ENCODE measurements at places on chromosomes 16 and 17.

- no peak for DNase-seq
Observed at GRCh38 chr16:89407282-89407924, 83.0 kb downstream of the ANKRD11 start.

- DNase-seq: no peak
Observed at GRCh38 chr16:75326333-75326732, 74.9 kb upstream of the BCAR1 start.

GRCh38 chr16:88316151-88316550 lies 66.6 kb upstream of the ZNF469 start:
- DNase-seq: no peak

DNA sequence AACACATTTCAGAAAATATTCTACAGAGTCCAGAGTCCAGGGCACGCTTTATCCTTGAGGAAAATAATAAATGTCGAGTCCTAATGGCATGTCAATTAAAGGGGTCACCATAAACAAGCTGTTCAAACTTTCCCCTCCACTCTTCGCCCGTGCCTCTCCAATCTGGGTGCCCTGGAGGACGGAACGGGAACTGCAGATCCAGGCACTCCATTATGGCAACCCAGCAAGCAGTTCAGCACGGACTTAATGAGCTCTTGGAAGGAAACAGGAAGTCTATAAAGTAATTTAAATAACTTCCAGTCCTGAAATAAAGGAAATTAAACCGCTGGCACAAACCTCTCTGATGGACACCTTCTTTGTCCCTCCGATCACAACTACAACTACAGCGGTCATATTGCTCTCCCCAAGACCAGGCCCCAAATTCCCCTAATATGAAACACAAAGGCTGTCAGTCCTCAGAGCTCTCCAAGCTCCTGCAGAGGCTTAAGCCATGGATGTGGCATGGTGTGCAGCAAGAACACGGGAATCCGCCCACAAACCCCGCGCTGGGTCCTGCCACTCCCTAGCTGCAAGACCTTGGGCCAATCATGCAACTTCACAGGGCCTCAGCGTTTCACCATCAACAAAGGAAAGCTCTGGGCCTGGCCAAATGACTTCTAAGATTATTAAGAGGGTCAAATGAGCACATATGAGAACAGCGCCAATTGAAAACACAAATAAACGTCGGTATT lies 52.6 kb downstream of the ZFHX3 start:
- no peak for DNase-seq

DNA sequence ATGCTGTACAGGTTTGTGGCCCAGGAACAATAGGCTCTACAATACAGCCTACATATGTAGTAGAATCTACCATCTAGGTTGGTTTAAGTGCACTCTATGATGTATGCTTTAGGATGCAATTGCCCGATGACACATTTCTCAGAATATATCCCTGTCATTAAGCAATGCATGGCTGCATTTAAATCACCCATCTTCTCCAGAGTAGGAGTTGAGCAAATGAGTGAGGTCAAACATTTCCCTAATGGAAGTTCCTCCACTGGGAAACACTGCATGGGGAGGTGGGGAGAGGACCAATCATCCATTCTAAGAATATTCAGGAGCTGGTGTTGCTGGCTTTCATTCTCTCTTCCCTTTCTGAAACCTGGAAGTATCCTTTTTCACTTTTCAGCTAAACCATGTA lies 2.0 kb upstream of the PCTP start:
- no peak for DNase-seq

GRCh38 chr17:80796430-80796861 lies 195.2 kb upstream of the CHMP6 start:
- no peak for DNase-seq

DNA sequence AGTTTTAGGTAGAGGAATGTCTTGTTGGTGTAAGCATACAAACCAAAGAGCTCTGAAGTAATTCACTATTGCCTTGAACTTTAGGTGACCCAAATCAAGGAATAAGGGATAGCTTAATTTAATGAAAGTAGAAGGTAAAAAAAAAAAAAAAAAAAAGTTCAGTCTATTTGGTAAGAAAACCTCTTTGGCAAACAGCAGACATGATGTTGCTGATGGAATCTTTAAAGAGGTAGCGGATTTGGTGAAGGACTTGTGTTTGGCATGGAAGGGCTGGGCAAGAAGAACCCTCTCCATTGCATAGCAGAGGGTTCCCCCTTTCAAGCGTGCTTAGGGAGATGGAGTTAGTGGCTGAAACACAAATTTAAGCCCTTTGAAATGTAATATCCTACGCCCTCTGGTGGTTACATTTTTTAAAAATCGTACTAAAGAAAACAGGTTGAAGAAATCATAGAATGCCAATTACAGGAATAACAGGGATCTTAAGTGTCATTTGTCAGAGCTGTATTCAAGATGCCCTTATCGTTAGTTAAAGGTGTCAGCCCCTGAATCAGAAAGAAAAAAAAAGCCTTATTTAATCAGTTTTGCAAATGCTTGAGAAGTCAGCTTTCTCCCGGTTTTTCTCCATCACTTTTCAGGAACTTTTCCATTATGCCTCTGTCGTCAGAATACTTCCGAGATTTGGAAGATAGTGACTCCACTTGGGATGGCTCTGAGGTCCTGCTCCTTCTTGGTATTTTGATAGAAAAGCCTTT lies 383.1 kb downstream of the KCNJ2 start:
- no peak for DNase-seq

- no peak for DNase-seq
Observed at GRCh38 chr17:17491546-17491988, 4.6 kb downstream of the RASD1 start.

GRCh38 chr17:75428543-75429469 lies 23.3 kb upstream of the GRB2 start:
- no peak for DNase-seq

GRCh38 chr16:88318521-88318920 lies 64.2 kb upstream of the ZNF469 start:
- no peak for DNase-seq

DNA sequence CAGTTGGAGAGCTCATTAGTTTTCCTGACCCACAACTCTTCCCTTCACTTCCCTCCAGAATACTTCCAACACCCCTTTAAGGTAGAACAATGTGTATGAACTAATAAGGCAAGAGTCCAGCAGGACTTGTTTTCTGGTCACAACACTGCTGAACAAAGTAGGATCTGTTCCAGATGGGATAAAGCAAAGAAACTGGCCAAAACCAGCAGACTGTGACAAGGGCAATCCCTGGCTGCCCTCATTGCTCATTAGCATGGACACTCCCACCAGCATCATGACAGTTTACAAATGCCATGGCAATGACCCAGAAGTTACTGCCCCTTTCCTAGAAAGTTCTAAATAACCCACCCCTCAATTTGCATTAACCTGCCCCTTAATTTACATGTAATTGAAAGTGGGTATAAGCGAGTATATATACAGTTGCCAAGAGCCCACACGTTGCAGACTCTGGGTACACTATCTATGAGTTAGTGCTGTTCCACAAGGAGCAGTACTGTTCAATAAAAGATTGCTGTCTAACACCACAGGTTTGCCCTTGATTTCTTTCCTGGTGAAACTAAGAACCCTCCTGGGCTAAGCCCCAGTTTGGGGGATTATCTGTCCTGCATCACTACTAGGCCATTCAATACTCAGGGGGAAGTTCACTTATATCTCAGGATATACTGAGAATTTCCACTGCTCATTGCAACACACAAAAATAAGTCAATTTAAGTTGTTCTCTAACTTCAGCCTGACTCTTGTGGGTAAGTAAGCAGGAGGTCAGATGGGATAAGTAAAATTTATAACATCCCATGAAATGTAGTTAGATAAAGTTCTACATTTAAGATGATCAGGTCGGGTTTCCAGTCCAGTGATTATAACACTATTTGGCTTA lies 82.3 kb downstream of the SSH2 start:
- no peak for DNase-seq

Data from stimulated activated CD8-positive, alpha-beta memory T cell treated with anti-CD3 and anti-CD28 coated beads, Interleukin-4, amount 100 ng/mL, for 4 hours (primary cell).